ENCODE measurements at places on chromosomes 16 and 17. TPM values are rescaled to one million over a fixed set of nuclear protein-coding genes. Genes with fewer than 3 reads are reported as not detected.

CCL13 gene
- under 0.01 TPM for total RNA-seq

UMOD gene
- total RNA-seq: not detected

UNC45B gene
- total RNA-seq: not detected

CLEC3A gene
- total RNA-seq: not detected

SLFN11 gene
- total RNA-seq: 102 TPM

PSME3 gene
- total RNA-seq: 50.7 TPM

FSCN2 gene
- total RNA-seq: 1.5 TPM

NEURL4 gene
- total RNA-seq: 18.2 TPM

CTRB2 gene
- total RNA-seq: not detected

HS3ST2 gene
- total RNA-seq: not detected

RAB40B gene
- 3.6 TPM for total RNA-seq

OR4D1 gene
- total RNA-seq: not detected

TBC1D3 gene
- total RNA-seq: not detected

DNA sequence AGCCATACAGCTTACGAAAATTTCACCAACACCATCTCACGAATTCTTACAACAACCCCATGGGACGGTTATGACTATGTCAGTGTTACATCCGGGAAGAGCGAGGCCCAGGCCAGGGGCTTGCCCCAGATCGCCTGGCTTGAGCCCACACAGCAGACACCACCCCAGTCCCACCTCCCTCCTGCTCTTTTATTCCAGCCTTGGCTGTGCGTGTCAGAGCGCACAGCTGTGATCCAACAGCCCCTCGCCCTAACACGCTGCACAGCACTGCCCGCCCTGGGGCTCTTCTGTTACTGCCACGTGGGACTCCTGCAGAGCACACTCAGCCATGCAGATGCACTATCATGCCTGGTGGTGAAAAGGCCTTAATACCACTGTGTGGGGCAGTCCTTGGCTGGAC is 127.9 kb downstream of the ENGASE start:
- DNase-seq: no peak

DNA sequence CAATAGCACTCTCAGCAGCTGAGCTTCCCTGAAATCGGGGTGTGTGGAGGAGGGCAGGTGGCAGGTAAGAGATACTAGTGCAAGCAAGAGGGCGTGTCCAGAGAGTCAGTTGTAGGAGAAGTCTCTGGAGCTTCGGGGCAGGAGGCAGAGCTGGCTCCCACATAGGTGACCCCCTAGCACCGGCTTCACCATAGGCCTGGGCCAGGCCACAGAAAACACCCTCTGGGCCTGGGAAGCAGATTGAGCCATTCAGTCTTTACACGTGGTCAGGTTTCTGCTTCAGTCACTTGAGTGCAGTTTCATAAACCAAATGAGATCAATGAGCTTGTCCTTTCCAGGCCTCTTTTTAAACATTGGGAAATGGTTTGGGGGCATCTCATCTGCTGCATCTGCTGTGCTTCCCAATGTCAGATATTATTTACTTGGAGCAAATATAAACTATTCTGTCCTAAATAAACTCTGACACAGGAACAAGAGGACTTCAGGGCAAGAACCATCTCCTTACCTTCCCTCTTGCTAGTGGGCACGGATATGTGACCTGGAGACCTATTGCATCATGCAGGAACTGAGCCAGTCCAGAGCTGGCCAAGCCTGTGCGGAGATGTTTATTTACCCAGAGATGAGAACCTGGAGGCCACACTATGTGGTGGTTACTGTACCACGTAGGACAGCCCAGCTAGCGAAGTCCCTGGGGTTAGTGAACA is 16.1 kb downstream of the CCR7 start:
- peak; percentile 98 for DNase-seq

- no peak for DNase-seq
Observed at GRCh38 chr16:4141604-4142003, 25.4 kb upstream of the ADCY9 start.

- DNase-seq: no peak
Observed at GRCh38 chr17:5033352-5034015, 1.7 kb downstream of the SLC52A1 start.

DNA sequence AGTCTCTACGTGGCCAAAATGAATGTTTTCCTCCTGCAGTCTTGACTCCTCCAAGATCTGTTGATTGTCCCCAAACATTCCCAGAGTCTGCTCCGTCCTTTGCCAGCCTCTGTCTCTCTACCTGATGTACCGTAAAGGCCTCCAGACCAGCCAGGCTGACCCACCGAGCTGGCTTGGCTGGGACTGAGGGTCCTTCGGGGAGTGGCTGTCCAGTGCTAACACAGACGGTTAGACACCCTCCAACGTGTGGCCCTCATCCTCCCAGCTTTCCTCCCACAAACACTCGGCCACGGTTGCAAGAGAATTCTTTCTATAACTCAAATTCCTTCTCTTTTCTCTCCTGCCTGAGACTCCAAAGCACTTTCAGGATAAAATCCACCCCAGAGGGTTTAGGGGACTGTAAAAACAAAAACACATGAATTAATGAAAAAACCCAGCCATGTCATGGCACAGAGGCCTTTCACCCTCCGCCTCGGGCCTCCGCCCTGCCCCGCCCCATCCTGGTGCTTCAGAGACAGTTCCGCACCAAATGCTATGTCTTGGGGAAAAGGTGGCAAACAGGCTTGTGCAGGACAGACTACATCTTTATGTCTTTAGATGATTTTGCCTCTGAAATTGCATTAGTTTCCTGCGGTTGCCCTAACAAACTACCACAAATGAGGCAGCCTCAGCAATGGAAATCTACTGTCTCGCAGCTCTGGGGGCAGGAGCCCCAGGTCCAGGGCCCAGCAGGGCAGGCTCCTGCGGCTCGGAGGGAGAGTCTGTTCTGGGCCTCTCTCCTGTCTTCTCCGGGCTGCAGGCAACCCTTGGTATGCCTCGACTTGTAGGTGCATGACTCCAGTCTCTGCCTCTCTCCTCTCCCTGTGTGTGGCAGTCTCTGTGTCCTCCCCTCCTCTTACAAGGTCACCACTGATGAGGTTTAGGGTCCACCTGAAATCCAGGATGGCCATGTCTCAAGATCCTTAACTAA is 72.5 kb upstream of the CBX4 start:
- no peak for DNase-seq

DNA sequence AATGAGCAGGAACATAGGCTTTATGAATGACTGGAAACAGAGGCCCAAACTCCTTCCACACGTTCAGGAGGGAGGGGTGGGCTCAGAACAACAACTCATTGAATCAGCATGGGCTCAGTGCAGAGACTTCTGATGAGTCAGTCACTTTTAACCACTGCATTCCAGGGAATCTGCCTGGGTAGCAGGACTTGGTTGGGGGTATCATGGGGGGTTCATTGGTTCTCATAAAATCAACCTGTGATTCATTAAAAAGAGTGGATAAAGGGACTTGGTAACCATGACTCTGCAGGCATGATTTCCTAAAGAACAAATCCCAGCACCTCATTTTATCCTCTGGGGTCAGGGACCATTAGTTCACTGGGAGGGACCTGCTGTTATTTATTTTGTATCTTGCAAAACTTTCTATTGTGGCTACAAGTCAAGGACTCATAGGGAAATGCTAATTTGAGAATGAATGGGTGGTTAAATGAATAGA is 13.8 kb downstream of the ITGB3 start:
- peak; percentile 98 for DNase-seq

DNA sequence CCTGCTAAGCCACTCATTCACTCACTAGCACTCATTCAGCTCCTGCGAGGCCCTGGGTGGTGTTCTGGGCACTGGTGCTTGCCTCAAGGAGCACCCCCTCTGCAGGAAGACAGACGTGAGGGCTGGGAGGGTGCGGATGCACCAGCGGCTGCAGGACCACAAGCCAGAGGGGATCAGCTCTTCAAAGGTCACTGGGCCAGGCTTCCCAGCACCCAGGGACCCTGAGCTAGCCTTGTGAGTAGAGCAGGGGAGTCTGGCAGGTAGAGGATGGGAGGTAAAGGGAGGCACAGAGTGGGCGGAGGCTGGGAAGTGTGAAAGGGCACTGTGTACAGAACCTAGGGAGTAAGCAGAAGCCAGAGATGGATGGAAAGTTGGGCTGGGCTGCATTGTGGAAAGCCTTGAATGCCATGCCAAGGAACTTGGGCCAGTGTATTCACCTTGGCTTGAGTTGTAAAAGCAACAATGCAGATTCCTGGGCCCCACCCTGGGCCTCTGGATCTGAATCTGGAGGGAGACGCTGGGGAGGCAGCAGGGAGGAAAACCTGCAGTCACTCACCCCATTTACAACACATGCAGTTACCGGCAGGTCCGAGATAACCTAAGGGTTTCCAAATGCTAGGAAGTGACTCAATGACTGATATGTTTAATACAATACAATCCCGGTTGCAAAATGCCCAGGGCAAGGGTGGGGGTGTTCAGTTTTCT is 1.7 kb downstream of the IL4R start:
- DNase-seq: peak; percentile 63

DNA sequence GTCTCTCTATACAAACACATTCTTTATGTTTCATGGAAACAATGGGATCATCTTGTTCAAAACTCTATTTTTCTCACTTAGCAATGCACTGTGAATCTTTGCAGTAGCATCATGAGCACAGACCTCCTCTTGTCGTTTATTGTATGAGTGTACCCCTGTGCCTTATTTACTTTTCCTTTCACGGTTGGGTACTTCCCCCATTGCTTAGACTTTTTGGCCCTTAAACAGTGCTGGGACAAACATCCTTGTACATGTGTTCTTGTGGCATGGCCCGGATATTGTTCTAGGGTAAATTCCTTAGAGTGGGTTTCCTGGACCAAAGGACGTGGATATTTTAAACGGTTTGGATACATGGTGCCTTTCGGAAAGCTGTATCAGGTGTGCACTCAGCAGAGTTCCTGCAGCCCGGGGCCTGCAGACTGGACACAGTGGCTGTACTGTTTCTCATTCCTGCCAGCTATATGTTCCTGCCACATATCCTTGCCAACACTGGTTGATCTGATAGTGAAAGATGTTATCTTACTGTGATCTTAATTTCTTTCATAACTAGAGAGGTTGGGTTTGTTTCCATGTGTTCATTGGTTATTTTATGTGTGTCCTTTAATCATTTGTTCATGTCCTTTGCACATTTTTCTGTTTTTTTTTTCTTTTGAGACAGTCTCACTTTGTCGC is 111.1 kb downstream of the OR1D5 start:
- DNase-seq: no peak

GRCh38 chr16:21336231-21336630 is 58.1 kb upstream of the CRYM start:
- no peak for DNase-seq

DNA sequence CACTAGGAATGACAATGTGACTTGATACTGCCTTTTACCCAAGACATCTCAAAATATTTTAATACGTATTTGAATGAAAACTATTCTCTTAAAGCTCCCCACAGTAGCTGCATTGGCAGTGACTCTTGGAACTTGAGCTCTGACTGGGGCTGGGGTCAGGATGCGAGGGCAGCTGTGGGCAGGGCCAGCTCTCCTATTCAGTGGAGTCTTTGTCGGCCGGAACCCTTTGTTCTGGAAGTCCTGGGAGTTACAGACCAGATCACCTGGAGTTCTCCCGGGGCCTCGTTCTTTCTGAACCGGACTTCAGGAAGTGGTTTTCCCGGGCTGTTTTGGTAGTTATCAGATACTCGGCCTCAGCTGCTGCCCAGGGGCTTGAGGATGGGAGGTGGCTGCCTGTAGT is 84.9 kb downstream of the NPIPB11 start:
- no peak for DNase-seq

DNA sequence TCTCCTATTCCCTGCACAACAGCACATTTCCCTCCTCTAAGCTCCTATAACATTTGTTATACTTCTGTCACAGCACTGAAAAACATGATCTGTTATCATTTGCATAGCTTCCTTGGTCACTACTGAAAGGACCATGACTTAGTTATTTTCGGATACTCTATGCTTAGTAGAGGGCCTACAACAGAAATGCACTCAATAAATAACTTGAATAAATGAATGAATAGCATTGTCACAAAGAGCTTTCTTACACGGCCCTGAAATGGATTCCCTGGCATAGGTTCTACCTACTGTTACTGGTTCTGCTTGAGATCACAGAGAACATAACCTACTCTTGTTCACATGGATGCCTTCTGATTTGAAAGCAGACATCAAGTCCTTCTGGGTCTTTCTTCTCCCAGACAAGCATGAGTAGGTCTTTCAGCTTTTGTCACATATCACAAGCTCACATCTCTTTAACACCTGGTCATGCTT is 41.6 kb downstream of the MYO1D start:
- no peak for DNase-seq

GRCh38 chr17:71505200-71505599 is 615.6 kb upstream of the SOX9 start:
- DNase-seq: no peak

DNA sequence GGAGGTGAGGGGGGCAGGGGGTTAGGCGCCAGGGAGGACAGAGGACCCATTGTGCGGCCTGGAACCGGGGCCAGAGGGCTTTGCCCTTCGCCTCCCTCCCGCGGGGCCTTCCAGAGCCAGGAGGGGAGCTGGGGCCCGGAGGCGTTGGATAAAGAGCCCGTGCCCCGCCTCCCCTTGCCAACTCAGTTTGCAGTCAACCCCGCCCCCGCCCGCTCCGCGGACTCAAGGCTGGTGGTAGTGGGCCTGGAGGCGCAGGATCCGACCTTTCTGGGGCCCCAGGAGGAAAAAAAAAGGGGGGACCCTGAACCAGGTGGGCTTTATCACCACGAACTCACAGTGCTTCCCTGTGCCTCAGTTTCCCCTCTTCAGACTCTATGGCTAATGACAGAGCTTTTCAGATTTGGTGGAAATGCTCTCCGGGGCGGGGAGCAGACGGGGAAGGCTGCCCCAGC is 2.0 kb upstream of the SPHK1 start:
- peak; percentile 80 for DNase-seq

DNA sequence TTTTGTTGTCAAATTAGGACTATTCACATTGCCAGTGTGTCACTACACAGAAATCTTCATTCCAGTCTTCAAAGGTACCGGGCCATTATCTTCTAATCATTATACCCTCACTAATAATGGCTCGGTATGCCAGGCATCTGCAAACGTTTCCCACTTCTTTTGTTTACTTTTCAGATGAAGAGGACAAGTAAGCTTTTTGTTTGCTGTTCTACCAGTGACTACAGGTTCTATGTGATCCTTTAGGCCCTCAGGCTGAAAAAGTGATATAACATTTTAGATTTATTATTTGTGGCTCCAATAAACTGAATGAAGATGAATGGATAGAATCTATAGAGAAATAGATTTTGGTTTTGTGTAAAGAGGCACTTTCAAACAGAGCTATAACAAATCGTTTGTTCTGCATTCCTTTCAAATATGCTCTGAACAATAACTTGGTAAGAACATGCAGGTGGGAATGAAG is 403 bp upstream of the KRTAP3-1 start:
- DNase-seq: no peak

GRCh38 chr17:36104701-36105181 is 1.1 kb downstream of the CCL4 start:
- DNase-seq: no peak

- DNase-seq: peak; percentile 79
Observed at GRCh38 chr17:6574687-6575595, 18.6 kb upstream of the PITPNM3 start.

DNA sequence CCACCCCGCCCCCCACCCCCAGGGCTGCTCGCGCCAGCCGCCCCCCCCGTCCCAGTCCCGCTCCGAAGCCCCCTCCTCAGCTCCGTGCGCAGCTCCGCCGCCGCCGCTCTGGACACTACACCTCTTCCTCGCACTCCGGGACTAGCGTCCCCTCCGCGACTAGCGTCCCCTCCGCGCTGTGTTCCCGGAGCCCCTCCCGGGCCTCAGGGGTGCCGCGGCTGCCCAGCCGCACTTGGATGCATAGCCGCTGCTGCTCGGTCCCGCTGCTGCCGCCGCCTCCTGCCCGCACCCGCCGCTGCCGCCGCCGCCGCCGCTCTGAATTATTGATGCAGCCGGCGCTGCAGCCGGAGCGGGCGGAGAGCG is at the start of gene CBLN1:
Gene CBLN1, minus strand, starts transcription at position 359 of the 363 bp plus-strand sequence. CDS start 373 bp downstream, outside the sequence.
- DNase-seq: no peak
